ENCODE measurements at places on chromosomes 12 and 14.
A peak's percentile ranks its signal among the peaks of the same experiment; 100 is the strongest.

- DNase-seq: no peak
Measured at GRCh38 chr12:49667325-49668090, 39.7 kb downstream of the FMNL3 start.

GRCh38 chr14:104372390-104373054 is 207.0 kb upstream of the C14orf180 start:
- DNase-seq: no peak

GRCh38 chr12:52975820-52976573 is 27.1 kb downstream of the KRT18 start:
- DNase-seq: no peak

GRCh38 chr12:15544589-15544988 is 222.3 kb downstream of the PTPRO start:
- DNase-seq: no peak

DNA sequence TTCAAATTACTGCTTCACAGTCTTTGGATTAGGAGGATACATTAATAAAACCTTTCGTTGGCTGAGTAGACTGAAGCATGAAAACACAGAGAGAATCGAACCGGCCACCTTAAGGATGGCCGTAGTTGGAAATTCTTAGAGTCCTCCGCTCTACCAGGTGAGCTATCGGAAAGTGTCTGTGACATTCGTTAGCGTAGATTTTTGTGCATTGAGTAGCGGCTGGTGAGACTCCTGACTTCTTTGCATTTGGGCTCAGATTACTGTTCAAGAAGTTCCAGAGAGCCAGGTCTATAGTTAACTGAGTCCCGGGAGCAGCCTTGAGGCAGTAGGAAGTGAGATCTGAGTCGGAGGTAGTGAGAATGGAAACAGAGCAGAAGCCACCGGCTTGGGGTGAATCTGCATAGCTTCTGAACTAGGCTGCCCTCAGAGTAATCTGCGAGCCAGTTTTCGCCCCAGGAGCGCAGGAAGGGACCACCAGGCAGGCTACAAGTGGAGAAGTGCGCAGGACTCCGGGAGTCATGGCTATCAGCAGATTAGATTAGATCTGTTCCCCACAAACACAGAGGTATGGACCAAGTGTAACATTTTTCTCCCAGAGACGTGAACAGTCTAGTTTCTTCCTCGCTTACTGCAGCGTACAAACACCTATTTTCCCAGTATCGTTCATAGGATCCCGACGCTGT is 11.0 kb downstream of the OR6S1 start:
- peak; percentile 28 for DNase-seq

DNA sequence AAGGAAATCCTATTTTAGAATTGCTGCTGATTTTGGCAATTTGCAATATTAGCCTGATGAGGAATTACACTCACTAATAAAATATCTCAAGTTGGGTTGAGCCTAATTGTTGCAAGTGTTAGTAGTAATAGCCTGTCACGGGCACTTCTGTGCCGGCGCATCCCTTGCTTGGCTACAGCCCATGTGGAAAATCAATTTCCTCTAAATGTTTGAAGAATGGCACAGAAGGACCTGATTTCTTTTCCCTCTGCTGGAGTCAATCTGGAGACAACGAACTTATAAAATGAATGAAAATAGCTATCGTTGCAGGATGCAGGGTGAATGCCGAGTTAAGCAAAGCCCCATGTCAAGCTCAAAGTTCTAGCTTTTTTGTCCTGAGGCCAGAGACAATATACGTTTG is 31.2 kb upstream of the MED13L start:
- DNase-seq: no peak

DNA sequence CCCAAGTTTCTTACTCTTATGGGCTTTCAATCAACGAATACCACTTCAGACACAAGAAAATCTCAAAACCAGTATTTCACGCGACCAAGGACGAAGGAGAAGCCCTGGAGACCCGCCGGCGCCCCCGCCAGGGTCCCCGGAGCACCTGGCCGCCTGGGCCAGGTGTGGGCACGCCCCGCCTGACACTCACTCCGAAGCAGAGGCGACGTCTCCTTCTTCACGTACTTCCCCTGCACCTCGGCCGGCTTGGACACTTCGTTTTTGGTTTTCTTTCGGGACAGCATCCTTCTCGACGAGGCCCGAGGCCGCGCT is 466 bp downstream of the SAV1 start:
- DNase-seq: no peak

GRCh38 chr12:71191509-71192196 is 33.9 kb upstream of the TSPAN8 start:
- no peak for DNase-seq

DNA sequence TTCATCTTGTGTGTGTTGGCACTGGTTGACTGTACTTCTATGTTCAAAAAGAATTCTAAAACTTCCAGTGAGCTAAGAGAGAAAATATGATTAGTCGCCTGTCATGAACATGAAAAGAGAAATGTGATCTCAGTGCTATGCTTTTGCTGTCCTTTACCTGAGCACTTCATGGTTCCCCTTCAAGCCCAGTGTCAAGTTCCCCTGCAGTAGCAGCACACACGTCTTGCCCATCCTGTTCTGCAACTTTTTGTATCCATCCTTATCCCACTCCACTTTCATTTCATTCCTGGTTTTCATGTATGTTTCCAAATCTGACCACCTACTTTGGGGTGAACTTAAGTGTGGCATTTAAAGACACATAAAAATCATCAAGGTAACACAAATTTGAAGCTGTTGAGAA is 848.0 kb upstream of the USP15 start:
- no peak for DNase-seq

GRCh38 chr12:84756961-84757360 is 155.6 kb downstream of the SLC6A15 start:
- no peak for DNase-seq

GRCh38 chr12:3532931-3533702 is 42.1 kb downstream of the PRMT8 start:
- no peak for DNase-seq

DNA sequence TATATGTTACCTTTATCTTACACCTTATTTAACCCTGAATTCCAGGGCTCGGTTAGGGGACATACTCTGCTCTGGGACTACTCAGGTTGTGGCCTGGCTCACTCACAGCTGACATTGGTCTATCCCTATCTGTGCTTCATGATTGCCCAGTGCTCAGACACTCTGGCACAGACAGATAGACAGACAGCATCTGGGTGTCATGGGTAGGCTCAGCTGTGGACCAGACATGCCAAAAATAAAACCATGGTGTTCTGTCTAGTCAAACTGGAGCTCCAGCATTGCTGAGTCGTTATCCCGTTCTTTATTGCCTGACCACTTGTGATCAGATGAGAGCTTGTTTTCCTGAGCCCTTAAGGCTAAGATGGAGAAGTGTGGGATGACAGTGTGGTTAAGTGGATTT is 29.0 kb downstream of the FBXW8 start:
- DNase-seq: no peak

GRCh38 chr12:95216711-95217376 is 423 bp downstream of the FGD6 start:
- no peak for DNase-seq

DNA sequence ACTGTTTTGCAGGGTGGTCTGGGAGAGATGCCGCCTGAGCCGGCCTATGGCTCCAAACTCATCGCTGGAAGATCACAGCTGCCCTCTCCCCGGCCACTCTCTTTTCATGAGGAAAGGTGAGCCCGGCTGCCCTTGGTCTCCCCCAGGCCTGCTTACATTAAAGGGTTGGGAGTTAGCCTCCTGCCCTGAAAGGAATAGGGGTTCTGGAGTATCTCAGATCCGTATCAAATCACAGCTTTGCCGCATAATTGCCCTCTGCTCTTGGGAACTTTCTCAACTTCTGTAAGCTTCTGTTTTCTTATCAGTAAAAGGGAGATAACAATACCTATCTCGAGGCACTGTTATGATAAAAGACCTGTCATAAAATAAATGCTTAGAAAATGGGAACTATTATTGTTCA is 17.6 kb downstream of the PHLDA1 start:
- DNase-seq: no peak

GRCh38 chr12:117047810-117048584 is 51.2 kb downstream of the TESC start:
- DNase-seq: no peak

- DNase-seq: no peak
Measured at GRCh38 chr12:100860611-100861010, 66.0 kb downstream of the ANO4 start.

DNA sequence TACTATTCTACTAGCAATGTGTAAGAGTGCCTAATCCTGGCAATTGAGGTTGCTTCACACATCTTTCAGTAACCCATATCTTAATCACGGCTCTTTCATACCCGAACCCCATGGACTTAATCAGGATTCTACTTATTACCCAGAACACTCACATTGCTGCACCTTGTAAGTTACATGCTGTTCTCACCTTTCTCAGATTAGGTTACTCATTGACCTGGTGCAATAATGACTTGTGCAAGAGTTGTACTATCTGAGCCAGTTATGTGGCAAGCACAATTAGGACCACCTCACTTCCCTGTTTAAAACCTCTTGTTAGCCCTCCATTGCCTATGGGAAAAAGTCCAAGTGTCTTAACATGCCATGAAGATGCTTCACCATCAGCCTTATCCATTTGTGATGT is 306.7 kb upstream of the E2F7 start:
- no peak for DNase-seq

DNA sequence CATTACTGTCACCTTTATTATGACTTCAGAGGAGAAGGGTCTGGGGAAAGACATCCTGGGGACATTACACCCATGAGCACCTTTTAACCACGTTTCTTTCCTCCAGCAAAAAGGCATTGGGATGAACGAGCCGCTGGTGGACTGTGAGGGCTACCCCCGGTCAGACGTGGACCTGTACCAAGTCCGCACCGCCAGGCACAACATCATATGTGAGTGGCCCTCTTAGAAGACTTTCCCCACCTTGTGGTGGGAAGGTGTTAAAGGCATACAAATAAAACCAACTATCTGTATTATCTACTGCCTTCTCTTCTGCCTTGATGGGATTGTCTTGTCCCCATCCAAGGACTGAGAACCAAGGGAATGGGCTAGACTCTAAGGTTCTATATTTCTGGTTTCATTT is 6.0 kb downstream of the PSMD9 start:
- no peak for DNase-seq

DNA sequence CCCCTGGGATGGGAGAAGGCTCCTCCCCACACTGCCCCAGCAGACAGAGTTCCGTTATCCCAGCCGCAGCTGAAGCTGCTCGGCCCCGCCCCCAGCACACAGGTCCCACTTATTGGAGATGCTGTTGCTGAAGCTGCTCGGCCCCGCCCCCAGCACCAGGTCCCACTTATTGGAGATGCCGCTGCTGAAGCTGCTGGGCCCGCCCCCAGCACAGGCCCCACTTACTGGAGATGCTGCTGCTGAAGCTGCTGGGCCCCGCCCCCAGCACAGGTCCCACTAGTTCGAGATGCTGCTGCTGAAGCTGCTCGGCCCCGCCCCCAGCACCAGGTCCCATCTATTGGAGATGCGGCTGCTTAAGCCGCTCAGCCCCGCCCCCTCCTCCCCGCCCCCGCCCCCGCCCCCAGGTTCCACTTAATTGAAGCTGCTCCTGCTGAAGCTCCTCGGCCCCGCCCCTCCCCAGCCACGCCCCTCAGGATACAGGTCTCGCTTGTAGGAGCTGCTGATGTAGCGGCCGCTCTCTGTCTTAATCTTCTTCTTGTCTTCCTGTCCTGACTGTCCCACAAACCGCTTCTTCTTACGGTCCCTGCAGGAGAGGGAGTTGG is 12.0 kb downstream of the CFAP73 start:
- DNase-seq: no peak

DNA sequence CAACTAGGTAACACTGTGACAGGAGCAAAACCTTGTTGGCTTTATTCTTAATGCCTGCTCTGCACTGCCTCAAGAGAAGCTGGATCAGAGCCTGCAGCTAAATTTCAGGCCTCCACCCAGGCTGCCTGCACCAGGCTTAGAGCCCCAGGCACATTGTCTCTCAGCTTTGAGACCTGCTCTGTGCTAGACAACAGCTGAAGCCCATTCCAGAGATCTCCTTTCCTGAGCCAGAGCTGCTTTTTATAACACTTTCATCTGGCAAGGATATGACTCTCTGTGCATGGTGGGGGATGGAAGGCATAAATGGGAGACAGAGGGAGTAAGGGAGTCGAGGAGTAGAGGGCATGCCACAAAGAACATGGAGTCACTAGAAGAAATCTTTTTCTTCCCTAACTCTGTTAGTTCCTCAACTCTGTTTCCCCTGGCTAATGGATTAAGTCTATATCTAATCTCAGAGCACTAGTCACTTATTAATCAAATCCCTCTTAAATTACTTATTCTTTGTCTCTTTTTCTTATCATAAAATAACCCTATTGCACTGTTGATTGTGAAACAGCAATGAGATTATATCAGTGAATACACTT is 27.1 kb upstream of the LUM start:
- no peak for DNase-seq

DNA sequence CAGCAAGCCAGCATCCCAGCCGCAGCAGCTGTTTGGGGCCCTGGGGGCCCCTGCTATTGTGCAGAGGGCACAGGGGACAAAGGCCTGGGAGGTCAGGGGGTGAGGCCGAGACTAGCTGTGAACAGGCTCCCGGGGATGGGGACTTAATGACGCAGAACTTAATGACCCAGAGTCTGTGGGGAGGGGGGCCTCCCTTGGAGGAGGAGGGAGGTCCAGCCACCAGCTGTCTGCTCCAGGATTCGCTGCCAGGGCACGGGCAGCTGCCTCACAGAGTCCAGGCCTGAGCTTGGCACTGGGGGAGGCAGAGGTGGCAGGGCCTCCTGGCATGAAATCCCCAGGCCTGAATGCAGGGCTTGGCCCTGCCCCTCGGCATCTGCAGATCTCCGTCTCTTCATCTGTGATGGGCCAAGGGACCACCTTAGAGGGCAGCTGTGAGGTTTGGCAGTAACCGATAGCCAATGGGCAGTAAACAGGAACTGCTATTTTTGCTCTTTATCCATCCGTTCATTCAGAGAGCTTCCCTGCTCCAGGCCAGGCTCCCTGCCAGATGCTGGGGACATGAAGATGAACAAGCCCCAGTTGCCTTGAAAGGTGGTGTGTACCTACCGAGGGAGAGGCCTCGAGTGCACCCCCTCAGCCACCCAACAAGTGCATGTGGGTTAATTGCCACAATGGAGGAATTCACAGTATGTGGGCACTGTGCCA is 6.7 kb downstream of the FAM222A start:
- DNase-seq: no peak

DNA sequence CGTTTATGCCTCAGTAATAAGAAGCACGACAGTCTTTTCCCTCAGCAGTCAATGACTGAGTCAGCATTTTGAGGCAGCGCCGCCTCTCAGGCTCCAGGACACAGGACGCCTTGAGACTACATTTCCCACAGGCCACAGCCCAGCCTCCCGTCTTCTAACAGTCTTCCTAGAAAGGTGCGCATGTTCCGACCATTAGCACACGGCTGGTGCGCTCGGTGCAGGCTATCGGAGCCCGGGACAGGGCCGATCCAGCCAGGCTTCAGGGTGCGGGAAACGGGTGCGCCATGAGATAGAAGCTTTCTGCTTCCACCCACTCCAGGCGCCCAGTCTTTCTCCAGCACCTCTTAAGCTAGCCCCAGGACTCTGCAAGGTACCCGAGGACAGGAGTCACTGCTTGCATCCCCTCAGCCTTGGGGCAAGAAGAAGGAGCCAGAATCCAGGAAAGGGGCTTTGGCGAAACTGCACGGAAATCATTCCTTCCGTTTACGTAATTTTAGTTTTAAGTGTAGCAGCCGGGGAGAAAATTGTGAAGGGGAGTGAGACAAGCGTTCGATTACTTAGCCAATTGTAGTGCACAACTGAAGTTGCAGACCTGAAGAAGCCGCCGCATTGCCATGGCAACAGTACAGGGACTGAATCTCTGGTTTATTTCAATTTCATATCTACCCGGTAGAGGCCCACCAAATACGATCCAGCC is 54.0 kb downstream of the ZNF641 start:
- peak; percentile 45 for DNase-seq
